ENCODE measurements at places on chromosomes 13 and 19.

DNA sequence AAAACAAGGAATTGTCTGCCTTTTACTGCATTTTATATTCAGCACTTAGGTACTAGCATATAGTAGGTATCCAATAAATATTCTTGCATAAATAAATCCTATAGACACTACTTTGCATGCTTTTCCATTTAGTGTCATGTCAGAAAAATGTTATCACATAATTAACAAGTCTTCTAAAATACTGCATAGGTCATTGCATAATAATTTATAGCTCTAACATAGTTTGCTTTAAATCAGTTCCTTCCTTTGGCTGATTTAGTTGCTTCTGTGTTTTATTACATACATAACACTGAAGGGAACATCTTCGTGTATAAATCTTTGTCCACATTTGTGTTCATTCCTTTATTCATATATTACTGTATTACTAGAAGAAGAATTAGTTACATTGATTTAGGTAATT, 36.2 kb downstream of the WASF3 start:
- DNase-seq: no peak

DNA sequence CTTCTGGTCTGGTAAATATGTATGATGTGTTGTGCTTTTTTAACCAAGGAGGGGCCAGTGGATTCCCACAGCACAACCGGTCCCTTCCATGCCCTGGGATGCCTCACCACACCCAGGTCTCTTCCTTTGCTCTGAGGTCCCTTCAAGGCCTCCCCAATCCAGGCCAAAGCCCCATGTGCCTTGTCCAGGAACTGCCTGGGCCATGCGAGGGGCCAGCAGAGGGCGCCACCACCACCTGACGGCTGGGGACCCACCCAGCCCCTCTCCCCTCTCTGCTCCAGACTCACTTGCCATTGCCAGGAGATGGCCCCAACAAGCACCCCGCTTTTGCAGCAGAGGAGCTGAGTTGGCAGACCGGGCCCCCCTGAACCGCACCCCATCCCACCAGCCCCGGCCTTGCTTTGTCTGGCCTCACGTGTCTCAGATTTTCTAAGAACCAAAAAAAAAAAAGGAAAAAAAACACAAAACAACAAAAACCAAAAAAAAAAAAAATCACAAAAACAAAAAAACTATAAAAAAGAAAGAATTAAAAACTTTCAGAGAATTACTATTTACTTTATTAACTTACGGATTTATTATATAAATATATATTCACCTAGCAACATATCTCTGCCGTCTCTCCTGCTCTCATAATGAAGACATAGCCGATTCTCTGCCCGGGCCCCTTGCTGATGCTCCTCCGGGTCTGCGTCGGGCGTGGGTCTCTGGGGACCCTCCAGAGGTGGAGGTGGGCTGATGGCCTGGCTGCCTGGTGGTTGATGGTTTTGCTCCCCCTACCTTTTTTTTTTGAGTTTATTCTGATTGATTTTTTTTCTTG, 14.4 kb downstream of the CAPN12 start:
- peak; percentile 73 for DNase-seq

DNA sequence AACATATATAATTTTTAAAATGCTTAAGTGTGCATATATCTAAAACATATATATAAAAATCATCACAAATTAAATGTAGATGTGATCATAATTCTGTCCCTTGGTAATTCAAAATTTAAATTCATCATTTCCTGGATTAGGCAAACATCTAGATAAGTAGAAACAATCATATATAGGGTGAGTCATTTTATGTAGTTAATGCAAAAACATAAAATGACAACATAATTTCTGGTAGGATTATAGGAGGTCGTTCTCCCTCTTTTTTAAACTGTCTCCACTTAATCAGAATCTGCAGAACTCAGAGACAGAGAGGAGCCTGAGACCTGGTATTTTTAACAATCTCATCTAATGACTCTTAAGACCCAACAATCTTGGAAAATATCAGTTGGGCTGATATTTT, 333.4 kb downstream of the KCTD12 start:
- DNase-seq: no peak

DNA sequence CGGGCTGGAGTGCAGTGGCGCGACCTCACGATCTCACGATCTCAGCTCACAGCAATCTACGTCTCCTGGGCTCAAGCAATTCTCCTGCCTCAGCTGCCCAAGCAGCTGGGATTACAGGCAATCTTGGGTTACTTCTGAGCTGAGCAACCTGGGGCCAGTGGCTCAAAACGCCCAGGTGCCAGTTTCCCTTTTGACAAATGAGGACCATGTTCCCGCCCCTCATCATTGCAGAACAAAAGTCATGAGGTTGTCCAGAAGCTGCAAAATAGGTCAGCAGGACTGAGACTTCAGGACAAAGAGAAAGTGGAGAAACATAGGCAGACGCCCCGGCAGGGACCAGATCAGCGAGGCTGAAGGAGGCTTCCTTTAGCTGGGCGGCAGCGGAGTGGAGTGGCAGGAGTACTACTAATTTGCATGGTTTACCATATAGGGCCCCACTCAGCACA, 3.3 kb upstream of the ADGRE5 start:
- DNase-seq: no peak

DNA sequence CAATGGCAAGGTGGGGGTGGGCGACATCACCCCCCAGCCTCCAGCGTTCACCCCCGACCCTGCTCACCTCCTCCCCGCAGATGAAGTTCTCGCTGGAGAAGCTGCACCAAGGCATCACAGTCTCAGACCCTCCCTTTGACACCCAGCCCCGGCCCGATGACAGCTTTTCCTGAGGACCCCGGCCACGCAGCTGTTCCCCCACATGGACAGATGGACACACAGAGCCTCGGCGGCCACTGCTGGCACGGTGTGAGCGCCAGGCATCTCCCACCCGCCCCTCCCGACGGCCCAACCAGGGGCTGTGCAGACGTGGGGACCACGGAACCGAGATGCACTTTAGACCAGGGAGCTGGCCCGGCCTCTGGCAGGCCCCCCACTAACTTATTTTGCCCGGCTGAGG, 4.3 kb upstream of the SCN1B start:
- no peak for DNase-seq

DNA sequence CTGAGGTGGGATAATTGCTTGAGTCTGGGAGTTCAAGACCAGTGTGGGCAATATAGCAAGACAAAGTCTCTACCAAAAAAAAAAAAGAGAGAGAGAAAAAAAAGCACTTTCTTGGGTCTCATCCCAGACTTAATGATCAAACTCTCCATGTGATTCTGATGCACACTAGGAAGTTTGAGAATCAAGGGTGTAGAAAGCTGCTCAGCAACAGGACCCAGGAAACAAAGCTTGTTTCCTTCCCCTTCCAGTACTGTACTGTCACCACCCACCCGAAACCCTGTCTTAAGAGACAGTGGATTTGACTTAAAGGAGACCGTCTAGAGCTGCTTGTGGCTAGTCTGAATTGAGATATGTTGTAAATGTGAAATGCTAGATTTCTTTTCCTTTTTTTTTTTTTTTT, 5.8 kb downstream of the MISP3 start:
- no peak for DNase-seq

DNA sequence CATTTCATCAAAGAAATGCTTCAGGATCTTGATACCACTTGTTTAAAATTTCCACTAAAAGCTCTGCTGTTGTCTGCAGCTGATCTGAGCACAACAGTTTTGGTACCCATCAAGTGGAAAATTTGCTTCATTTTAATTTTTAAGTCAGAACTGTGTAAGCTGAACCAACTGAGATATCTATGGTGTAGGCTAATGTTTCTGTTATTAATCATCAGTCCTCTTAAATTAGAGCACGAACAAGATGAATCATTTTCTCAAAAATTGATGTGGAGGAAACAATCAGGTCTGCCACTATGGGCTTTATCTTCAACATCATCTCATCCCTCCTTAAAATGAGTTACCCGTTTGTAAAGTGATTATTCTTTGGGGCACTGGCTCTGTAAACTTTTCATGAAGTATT, 221.5 kb upstream of the NBEA start:
- DNase-seq: no peak

DNA sequence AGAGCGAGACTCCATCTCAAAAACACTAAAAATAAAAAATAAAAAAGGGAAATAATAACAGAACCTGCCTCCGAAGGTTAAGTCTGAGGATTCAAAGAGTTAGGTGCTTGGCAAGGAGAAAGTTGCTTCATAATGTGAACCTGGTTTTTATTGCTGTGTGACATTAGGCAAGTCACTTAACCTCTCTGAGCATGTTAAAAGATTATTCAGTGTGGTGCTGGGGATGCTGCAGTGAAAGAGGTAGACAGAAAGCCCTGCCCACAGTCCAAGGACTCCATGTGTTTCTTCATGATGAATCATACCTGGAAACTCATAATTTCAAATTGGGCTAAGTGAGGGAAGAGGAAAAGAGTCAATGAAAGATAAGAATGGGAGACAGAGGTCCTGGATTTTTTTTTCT, 2.4 kb downstream of the IL27RA start:
- no peak for DNase-seq

- DNase-seq: no peak
These were observed 1.8 kb downstream of the ZNF114 start for GRCh38 chr19:48271531-48272151.

GRCh38 chr13:75806117-75806516, 170.0 kb downstream of the LMO7 start:
- no peak for DNase-seq

DNA sequence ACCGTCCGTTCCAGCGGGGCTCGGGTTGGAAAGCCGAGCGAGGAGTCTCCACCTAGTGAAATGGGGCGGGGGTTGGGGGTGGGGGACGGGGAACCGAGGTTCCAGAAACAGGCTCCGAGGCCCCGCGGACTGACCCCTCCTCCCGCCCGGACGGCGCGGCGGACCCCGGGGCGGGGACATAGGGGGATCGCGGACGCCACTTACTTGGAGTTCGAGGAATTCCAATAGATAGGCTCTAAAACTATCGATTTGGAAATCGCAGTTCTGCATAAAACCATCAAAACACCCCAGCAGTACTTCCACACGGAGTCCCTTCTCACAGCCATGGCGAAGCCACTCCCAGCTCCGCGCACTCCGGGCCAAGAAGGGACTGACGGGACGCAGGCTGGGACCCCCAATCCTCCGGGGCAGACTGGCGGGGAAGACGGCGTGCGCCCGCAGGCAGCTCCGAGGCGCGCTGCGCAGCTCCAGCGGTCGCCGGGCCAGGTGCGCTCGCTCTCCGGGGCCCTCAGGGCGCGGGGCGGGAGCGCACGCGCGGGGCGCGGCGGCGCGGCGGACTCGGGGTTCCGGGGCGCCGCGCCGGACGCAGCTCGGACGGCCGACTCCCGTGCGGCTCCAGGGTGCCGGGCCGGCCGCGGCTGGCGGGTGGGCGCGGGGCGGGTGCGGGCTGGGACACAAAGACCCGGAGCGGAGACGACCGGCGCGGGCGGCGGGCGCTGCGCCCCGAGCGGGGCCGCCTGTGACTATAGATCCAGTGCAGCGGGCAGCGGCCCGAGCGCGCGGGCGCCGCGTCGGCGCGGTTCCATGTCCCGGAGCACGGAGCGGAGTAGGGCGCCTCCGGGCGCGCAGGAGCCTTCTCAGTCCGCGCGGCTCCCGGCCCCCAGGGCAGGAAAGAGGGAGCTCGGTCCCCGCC, 567 bp downstream of the EFNB2 start:
- no peak for DNase-seq

GRCh38 chr13:100694722-100695508, 20.3 kb upstream of the TMTC4 start:
- no peak for DNase-seq

- no peak for DNase-seq
These were observed 81.0 kb upstream of the MBNL2 start for GRCh38 chr13:97141097-97141496.

DNA sequence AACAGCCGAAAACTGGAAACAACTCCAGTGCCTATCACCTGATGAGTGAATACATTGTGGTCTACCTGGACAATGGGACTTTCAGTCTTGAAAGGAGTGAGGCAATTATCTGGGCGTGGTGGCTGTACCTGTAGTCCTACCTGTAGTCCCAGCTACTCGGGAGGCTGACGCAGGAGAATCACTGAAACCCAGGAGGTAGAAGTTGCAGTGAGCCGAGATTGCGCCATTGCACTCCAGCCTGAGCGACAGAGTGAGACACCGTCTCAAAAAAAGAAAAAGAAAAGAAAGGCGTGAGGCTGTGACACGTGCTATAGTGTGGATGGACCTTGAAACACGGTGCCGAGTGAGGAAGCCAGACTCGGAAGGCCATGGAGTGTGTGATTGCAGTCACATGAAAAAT, 4.1 kb upstream of the NTN5 start:
- DNase-seq: no peak

DNA sequence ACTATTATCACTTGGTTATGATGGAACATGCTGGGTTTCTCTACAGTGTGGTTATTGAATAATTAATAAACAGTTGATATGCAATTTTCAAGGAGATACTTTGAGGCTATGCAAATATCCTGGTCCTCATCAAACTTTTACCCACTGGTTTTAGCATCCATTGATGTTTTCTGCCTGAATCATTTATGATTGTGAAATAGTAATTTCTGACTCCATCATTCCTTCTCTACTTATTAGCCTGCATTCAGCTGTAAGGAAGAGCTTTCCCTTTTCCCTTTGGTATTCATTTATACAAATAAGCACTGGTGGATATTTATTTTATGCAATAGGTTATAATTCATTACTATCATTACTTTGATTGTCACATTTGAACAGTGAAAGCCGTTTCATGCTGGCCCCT, 13.9 kb upstream of the DNAJC15 start:
- DNase-seq: no peak

GRCh38 chr19:38035515-38036495, 128.8 kb downstream of the SIPA1L3 start:
- DNase-seq: no peak

- peak; percentile 71 for DNase-seq
These were observed 4.8 kb downstream of the PPP6R1 start for GRCh38 chr19:55253842-55254624.

GRCh38 chr19:54114340-54115108, 933 bp downstream of the TFPT start:
- peak; percentile 57 for DNase-seq

DNA sequence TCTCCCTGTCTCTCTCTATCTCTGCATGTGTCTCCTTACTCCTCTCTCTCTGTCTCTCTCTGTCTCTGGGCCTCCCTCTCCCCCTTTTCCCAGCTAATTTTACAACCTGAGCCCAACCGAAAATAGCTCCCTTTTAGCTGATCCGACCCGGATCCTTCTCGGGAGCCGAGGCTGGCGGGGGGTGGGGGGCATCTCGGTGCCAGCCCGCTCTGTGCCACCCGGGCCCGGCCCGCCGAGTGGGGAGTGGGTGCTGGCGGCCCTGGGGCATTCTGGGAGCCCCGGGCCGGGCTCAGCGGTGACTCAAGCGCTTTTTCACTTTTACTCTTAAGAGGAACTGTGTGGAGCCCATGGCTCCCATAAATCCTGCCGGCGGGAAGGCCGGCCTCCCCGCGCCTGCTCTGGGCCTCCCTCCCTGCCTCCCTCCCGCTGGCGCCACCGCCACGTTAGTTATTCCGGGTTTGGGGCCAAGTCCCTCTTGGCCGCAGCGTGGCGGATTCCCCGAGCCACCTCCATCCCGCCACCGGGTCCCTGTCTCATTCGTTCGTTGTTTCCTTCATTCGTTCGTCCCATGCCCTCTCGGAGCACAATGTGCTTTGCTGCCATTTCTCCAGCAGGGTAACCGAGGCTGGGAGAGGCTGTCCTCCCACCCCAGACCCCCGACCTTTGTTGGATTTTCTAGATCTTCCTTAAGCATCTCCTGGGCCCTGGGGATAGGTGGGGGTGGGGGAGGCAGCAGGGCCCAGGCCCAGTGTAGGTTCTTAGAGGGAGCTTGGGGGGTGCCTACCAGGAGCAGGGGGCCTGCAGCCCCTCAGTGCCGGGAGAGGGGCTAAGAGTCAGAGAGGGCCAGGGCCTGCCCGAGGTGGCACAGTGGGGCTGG, 3.2 kb downstream of the NFIC start:
- DNase-seq: no peak

Measured in CD4-positive, alpha-beta T cell treated with Interleukin-6 at 100 ng/mL for 8 hours (primary cell).